ENCODE measurements at places on chromosomes 12 and 14. TPM values are rescaled to one million over a fixed set of nuclear protein-coding genes. Genes with fewer than 3 reads are reported as not detected.

NINJ2 gene
- total RNA-seq: 2.5 TPM

KRT71 gene
- not detected for total RNA-seq

SERPINA4 gene
- total RNA-seq: not detected

RARG gene
- total RNA-seq: 4.6 TPM

KRT78 gene
- not detected for total RNA-seq

TSPAN19 gene
- not detected for total RNA-seq

RNASE3 gene
- total RNA-seq: not detected

All from activated naive CD4-positive, alpha-beta T cell treated with anti-CD3 and anti-CD28 coated beads for 36 hours (primary cell).